Stimulated activated CD4-positive, alpha-beta T cell treated with anti-CD3 and anti-CD28 coated beads, TNF-alpha, amount 100 ng/mL, for 1 hour (primary cell): ENCODE measurements at places on chromosomes 11 and 22.

- no peak for DNase-seq
Measured at GRCh38 chr11:8841899-8842298, 69.1 kb upstream of the AKIP1 start.

GRCh38 chr11:2860636-2861035 lies 24.9 kb downstream of the CDKN1C start:
- no peak for DNase-seq

DNA sequence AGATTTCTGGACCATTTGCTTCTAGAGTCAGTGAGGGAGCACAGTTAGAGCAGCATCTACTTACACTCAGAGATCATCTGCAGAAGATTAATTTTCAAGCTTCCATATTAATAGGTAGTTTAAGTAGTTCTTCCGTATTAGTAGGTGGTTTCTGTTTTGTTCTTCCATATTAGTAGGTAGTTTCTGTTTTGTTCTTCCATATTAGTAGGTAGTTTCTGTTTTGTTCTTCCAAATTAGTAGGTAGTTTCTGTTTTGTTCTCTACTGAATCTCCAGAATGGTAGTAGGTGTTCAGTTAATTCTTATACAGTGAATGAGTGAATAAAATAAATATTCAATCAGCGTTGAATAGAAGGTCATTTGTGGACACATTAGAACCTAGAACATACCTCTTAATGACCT lies 175.7 kb downstream of the TMEM135 start:
- DNase-seq: no peak

DNA sequence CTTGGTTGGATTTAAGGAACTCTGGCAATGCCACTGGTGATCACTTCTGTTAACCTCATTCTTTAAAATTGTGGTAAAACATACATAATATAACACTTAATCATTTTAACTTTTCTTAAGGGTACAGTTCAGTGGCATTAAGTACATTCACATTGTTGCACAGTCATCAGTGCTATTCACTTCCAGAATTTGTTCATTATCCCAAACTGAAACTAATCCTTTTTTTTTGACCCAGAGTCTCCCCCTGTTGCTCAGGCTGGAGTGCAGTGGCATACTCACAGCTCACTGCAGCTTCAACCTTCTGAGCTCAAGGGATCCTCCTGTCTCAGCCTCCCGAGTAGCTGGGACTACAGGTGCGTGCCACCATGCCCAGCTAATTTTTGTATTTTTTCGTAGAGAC lies 10.6 kb downstream of the ELF5 start:
- no peak for DNase-seq
